ENCODE measurements at places on chromosomes 13 and 19. TPM values are rescaled to one million over a fixed set of nuclear protein-coding genes. Genes with fewer than 3 reads are reported as not detected.

Gene PSG5
- not detected for total RNA-seq

GRCh38 chr13:69947582-69947981 lies 160.0 kb upstream of the ATXN8OS start:
- H3K27me3 ChIP-seq: no peaks in the 10 kb centered on the region
- H3K36me3 ChIP-seq: no peaks in the 10 kb centered on the region
- no peak for DNase-seq
- no peak overlapping the region for H3K27ac ChIP-seq

- H3K27ac ChIP-seq: no peak overlapping the region
- no peaks in the 10 kb centered on the region for H3K27me3 ChIP-seq
- H3K4me1 ChIP-seq: no peaks in the 10 kb centered on the region
- no peak overlapping the region for H3K4me3 ChIP-seq
- no peak for DNase-seq
Measured at GRCh38 chr19:12875086-12875485, 6.2 kb downstream of the DNASE2 start.

DNA sequence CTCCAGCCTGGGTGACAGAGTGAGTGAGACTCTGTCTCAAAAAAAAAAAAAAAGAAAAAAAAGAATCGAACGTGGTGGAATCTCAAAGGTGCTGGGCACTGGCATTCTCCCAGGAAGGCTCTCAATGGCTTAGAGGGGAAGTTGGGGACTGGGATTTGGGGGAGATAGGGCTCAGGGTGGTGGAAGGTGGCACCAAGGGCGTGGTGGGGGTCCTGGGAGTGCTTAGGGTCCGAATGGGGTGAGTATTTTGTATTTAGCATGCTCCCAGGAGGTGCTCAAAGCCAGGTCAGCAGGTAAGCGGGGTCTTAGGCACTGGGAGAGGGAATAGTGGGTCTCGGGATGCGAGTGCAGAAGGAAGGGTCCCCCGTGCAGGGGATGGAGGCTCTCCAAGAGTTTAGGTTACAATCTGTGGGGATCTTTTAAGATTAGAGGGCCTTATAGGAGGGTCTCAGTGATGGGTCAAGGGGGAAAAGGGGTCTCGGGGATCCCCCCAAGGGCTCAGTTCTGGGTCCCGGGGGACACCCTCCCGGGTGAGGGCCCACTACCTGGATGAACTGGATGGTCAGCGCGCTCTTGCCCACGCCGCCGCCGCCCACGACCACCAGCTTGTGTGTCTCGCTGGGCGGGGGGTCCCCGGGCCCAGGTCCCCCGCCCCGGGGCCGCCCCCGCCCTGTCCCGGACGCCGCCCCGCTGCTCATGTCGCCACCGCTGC lies 386 bp downstream of the RRAS start:
- peak overlapping the region; percentile 83 for H3K4me3 ChIP-seq
- H3K36me3 ChIP-seq: no peaks in the 10 kb centered on the region
- DNase-seq: no peak

GRCh38 chr19:53977991-53978731 lies 13.3 kb upstream of the CACNG6 start:
- no peak for DNase-seq
- H3K36me3 ChIP-seq: no peaks in the 10 kb centered on the region
- no peak overlapping the region for H3K4me3 ChIP-seq
- no peaks in the 10 kb centered on the region for H3K27me3 ChIP-seq
- H3K4me1 ChIP-seq: no peaks in the 10 kb centered on the region

GRCh38 chr13:84234416-84234815 lies 352.1 kb upstream of the SLITRK1 start:
- no peaks in the 10 kb centered on the region for H3K36me3 ChIP-seq
- H3K27ac ChIP-seq: no peak overlapping the region
- no peak for DNase-seq
- H3K4me1 ChIP-seq: no peaks in the 10 kb centered on the region

- H3K27me3 ChIP-seq: no peaks in the 10 kb centered on the region
- DNase-seq: peak; percentile 15
- H3K27ac ChIP-seq: no peak overlapping the region
- H3K4me1 ChIP-seq: peaks cover 52% of the 10 kb centered on the region
- no peaks in the 10 kb centered on the region for H3K36me3 ChIP-seq
Measured at GRCh38 chr19:50465000-50465399, 11.3 kb upstream of the EMC10 start.

Gene ZIC2
- not detected for total RNA-seq

DNA sequence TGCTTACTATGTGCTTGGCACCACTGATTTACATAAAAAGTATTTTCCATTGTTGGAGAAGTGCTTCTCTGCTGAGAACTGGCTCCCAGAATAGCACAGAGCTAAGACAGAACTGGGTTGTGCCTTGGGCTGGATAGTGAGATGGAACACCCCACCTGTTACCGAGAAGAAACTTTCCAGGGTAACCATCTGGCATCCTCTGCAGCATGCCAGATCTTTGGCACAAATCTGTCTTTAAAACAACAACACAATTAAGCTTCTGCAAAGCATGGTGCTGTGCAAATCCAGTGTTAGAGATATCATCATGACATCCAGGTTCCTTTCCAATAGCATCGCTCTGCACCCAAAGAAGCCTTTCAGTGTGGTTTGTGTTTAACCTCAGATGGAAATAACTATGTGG lies 202.5 kb upstream of the RFC3 start:
- H3K4me3 ChIP-seq: no peak overlapping the region
- H3K36me3 ChIP-seq: no peaks in the 10 kb centered on the region
- H3K27ac ChIP-seq: no peak overlapping the region
- no peaks in the 10 kb centered on the region for H3K27me3 ChIP-seq
- DNase-seq: no peak

GRCh38 chr13:111411151-111411858 lies 90.9 kb downstream of the TEX29 start:
- H3K27me3 ChIP-seq: peaks cover 8% of the 10 kb centered on the region
- H3K4me3 ChIP-seq: no peak overlapping the region
- H3K4me1 ChIP-seq: peaks cover 19% of the 10 kb centered on the region
- no peaks in the 10 kb centered on the region for H3K36me3 ChIP-seq
- H3K27ac ChIP-seq: no peak overlapping the region

All from HepG2 (cell line).